Smooth muscle cell of trachea (primary cell): ENCODE measurements at places on chromosomes 5 and 9. TPM values are rescaled to one million over a fixed set of nuclear protein-coding genes. Genes with fewer than 3 reads are reported as not detected.

The CAMK4 gene
- total RNA-seq, result 3.5 and 6.4 TPM in 2 replicates

The THBS4 gene
- total RNA-seq, result 0.87 and 11.9 TPM in 2 replicates

The FRMPD1 gene
- not detected in 2 replicates for total RNA-seq

The PRUNE2 gene
- total RNA-seq, result 10.6 and 11.4 TPM in 2 replicates

The SURF2 gene
- 13.5 and 22.2 TPM in 2 replicates for total RNA-seq

The PITX1 gene
- 3.6 and 12.6 TPM in 2 replicates for total RNA-seq

The TJP2 gene
- total RNA-seq, result 58.2 and 64.5 TPM in 2 replicates

The ARHGEF28 gene
- 19.0 and 32.6 TPM in 2 replicates for total RNA-seq

The ADRB2 gene
- total RNA-seq, result 1.3 and 2.2 TPM in 2 replicates

The SPINK1 gene
- total RNA-seq, result not detected in 2 replicates

The IL31RA gene
- total RNA-seq, result 0.66 and 3.3 TPM in 2 replicates

The ESM1 gene
- total RNA-seq, result 3.3 and 8.0 TPM in 2 replicates

The RNF183 gene
- total RNA-seq, result not detected in 2 replicates

The JADE2 gene
- 40.7 and 46.5 TPM in 2 replicates for total RNA-seq

The SLC46A2 gene
- total RNA-seq, result not detected in 2 replicates

The CCNJL gene
- total RNA-seq, result 0.15 and 0.17 TPM in 2 replicates

The TMEFF1 gene
- 2.9 and 5.1 TPM in 2 replicates for total RNA-seq

The PPP3R2 gene
- total RNA-seq, result not detected in 2 replicates

The MYOT gene
- not detected in 2 replicates for total RNA-seq

The PHYKPL gene
- total RNA-seq, result 35.5 and 58.2 TPM in 2 replicates

The TRIM52 gene
- total RNA-seq, result 6.8 and 12.5 TPM in 2 replicates

The UGT3A1 gene
- not detected in 2 replicates for total RNA-seq

The ORM1 gene
- not detected in 2 replicates for total RNA-seq

The ADGRD2 gene
- total RNA-seq, result not detected in 2 replicates

The AJM1 gene
- total RNA-seq, result 1.6 and 2.2 TPM in 2 replicates

The PCDHAC2 gene
- total RNA-seq, result under 0.01 TPM in 1 of 2 replicates, not detected in the other

The CAMSAP1 gene
- total RNA-seq, result 23.6 and 25.1 TPM in 2 replicates

The PDE6A gene
- total RNA-seq, result not detected in 2 replicates

The IL4 gene
- total RNA-seq, result not detected in 2 replicates

The LCN12 gene
- total RNA-seq, result not detected in 2 replicates

The RNF130 gene
- total RNA-seq, result 21.5 and 57.2 TPM in 2 replicates

The PCDHGC5 gene
- 7.9 and 8.1 TPM in 2 replicates for total RNA-seq

The PGGT1B gene
- 13.4 and 16.5 TPM in 2 replicates for total RNA-seq
